ENCODE measurements at places on chromosomes 7 and 10. TPM values are rescaled to one million over a fixed set of nuclear protein-coding genes. Genes with fewer than 3 reads are reported as not detected.

Gene AMZ1
- polyA plus RNA-seq: 0.17 TPM

Gene WDR86
- polyA plus RNA-seq: 57.5 TPM

Gene DLX6
- not detected for polyA plus RNA-seq

Gene TBX20
- not detected for polyA plus RNA-seq

DNA sequence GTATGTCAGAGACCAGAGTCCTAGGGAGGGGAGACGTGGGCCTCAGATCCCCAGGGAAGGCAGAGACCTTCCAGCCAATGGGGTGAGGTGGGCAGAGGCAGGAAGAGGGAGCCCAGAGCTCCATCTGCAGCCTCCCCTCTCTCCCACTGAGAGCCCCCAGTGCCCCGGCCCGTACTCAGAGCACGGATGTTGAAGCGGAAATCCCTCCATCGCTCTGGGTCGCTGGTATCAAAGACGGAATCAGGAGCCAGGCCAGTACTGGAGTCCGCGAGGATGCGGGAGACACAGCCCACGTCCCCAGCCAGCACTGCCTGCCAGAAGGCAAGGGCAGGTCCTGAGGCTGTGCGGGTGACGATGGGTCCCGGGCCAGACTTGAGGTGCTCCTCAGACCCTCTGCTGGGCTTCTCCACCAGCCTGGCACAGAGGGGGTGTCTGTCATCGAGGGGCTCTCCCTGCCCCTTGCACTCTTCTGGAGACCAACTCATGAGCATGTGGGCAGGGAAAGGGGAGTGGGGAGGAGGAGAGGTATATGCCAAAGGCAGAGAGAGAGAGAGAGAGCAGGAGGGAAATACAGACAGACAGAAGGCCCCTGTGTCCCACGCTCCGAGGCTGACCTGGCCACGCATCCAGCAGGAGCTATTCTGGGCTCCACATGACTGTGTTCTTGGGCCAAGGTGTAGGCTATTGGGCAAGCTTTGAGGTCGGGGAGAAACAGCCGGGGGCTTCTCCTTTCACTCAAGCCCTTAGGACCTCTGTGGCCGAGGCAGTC, at the start of gene ASB10:
TSS of gene ASB10 (minus strand) at position 611 of the 769 bp plus-strand sequence. CDS start at position 491, 120 bp downstream.
- DNase-seq: no peak

DNA sequence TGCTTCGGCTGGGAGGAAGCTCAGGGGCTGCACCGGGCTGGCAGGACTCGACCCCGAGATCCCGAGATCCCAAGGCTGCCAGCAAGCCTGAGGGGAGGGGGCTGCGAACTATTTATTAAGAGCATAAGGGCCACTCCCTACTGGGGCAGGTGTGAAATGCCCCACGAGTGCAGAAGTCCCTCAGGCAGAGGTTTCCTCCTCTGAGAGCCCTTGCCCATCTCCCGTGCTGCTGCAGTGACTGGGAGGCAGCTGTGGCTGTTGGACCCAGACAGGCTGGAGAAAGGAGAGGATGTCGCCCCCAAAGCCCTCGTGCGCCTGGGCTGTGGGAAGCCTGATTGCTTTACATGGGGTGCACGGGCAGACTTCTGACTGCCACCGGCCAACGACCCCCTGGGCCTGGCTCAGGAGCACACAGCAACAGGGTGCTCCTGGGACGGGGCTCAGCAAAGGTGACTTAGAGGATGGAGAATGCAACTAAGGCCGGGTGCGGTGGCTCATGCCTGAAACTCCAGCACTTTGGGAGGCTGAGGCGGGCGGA, 39.8 kb downstream of the RGS10 start:
- no peak for DNase-seq

DNA sequence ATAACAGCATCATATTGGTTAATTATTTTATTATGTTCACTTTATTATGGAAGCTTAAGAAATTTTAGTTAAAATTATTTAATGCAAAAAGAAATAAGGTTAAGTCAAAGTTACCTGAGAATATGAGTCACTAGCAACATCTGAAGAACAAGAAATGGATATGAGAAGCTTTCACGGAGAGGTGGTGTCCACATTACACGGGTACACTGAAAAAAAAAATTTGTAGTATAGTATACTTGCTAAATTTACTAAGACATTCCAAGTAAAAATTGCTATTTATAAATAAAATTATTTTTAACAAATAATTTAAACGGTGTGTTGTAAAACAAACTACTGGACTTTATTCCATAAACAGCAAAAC, 63.9 kb downstream of the DPY19L1 start:
- DNase-seq: no peak

GRCh38 chr10:61902445-61903220, 1.1 kb downstream of the ARID5B start:
- DNase-seq: no peak

DNA sequence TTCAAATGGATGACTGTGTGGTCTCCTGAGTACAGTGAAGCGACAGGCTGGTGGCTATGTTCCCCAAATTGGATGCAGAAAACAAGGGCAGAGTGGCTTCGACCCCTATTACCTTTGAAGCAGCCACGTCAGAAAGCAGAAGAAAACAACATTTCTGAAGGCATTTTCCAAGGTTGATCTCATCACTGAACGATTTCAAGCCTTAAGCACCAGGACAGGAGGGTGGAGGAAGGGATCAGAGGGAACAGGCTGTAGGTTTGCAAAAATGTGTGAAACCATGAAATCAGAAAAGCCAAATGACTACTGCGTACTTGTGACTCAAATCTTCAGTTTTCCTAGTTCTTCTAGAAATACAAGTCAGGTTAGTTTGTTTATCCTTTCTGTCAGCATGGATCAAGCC, 181.0 kb upstream of the TMEM106B start:
- DNase-seq: no peak

DNA sequence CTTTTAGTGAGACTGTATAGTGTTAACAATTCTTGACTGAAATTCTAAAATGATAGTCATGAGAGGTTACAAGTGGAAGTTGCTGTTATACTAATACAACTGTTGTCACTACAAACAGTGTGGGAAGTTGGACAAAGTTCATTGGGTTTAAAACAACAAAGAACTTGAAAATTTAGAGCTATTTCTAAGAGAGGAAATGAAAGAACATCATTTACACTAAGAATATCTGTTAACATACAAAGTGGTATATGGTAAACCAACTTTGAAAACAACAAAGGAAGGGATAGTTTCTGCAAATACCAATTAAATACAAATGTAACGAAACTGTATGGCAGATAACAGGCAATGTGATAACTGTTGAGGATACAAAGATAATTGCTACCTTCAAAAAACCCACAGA, 11.6 kb downstream of the MTPN start:
- DNase-seq: no peak

DNA sequence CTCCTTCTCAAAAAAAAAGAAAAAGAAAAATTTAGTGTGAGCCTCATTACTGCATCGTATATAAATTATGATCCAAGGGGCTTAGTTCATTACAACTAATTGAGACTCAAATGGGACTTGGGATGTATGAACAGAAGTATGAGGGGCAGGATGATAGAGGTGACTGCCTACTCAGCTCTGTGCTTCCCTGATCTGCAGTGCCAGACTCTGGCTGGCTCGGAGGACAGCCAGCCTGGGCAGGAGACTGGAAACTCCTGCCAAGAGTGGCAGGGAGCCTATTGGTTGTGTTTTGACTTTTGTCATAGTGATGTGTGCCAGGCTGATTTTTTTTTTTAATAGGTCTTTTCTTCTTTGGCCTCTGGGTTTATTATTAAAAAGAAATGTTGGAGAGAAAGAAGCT, 73.8 kb upstream of the GTF2IRD1 start:
- no peak for DNase-seq

GRCh38 chr7:150855476-150856302, 3.4 kb downstream of the AOC1 start:
- DNase-seq: no peak

All from left renal cortex interstitium (tissue), 4 donors.